ENCODE measurements at places on chromosomes 11 and 22.

- DNase-seq, result no peak
Measured at GRCh38 chr11:128455766-128456165, 131.6 kb downstream of the ETS1 start.

DNA sequence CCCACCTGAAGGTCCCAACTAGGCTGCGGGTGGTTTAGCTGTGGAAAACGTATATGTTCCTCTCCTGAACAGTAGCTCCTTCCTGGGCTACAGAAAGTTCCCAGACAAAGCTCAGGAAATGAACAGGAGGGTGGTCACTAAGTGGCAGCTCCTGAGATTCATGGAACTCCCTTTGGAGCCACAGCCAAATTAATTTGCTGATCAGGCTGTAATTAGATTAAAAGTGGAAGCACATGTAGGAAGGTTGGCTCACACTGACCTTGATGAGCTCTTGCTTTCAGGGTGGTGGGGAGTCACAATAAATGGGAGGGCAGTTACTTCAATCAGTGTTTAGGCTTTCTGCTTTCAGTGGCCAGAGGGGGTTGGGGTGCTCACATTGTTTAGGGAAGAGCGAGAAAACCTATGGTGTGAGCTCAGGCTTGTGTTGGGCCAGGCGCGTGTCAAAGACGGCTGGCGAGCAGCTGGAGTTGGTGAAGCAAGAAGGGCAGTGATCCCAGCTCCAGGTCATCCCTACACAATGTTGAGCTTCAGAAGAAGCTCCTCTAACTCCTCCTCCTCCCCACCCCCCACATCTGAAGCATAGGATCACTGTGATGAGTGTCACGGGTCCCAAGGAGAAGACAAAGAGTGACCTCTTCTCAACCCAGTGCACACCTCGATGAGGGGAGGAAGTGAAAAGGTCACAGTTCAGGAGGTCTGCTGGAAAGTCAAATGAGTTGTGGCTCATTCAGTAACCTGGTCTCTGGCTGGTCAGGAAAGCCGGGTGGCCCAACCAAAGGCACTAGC is 42.5 kb downstream of the CLPB start:
- no peak for DNase-seq

- no peak for DNase-seq
Measured at GRCh38 chr11:128593281-128593680, 5.9 kb upstream of the ETS1 start.

GRCh38 chr11:76325185-76325584 is 55.7 kb downstream of the THAP12 start:
- no peak for DNase-seq

GRCh38 chr11:20739577-20739976 is 70.2 kb downstream of the NELL1 start:
- DNase-seq, result no peak

GRCh38 chr11:72821221-72821919 is 7.2 kb downstream of the ATG16L2 start:
- DNase-seq, result no peak

- no peak for DNase-seq
Measured at GRCh38 chr11:127804747-127805400, 782.5 kb downstream of the ETS1 start.

- no peak for DNase-seq
Measured at GRCh38 chr11:125489166-125489565, 6.9 kb downstream of the FEZ1 start.

DNA sequence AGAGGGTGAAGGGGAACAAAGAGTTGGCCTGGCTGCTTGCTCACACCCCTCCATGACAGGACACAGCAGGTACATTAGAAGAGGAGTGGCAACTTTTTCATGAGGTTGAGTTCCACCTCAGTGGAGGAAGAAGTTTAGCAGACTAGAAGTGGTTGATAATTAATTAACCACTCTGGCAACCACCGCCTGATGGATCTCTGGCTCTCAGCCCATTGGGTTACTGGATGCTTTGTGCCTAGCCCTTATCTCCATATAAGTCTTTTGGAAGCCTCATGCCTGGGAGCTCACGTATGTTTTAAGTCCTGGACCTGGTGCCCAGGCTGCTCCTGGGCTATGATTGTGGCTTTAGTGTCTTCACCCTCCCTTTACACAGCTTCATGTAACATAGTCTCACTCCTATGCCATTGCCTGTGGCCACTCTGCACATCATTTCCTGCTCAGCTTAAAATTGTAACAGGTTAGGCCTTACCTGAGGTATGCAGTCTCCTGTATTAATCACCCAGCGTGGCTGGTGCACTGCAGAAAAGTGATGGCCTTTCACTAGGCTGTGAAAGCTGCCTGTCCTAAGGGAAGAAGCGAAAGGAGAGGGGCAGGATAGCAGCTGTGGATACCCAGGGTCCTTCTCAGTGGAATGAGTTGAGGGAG is 72.7 kb upstream of the CRTAM start:
- DNase-seq, result no peak

- no peak for DNase-seq
Measured at GRCh38 chr11:67776852-67777520, 102.6 kb upstream of the ALDH3B2 start.

- DNase-seq, result peak; percentile 65
Measured at GRCh38 chr22:26756675-26757293, 99.4 kb downstream of the MIAT start.

GRCh38 chr11:27246925-27247324 is 116.1 kb downstream of the CCDC34 start:
- DNase-seq, result no peak

DNA sequence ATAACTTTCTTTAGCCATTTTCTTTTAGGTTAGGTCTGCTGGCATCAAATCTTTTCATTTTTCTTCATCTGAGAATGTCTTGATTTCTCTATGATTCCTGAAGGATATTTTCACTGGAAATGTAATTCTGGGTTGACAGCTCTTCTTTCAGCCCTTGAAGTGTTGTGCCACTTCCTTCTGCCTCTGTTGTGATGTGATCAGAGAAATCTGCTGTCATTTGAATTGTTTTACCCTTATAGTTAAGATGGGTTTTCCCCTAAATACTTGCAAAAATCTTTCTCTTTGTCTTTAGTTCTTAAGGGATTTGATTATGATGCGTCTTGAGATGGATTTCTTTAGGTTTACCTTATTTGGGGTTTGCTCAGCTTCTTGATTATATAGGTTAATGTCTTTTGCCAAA is 23.0 kb downstream of the USP47 start:
- DNase-seq, result no peak

- peak; percentile 74 for DNase-seq
Measured at GRCh38 chr11:83819931-83820549, 533.9 kb upstream of the CCDC90B start.

DNA sequence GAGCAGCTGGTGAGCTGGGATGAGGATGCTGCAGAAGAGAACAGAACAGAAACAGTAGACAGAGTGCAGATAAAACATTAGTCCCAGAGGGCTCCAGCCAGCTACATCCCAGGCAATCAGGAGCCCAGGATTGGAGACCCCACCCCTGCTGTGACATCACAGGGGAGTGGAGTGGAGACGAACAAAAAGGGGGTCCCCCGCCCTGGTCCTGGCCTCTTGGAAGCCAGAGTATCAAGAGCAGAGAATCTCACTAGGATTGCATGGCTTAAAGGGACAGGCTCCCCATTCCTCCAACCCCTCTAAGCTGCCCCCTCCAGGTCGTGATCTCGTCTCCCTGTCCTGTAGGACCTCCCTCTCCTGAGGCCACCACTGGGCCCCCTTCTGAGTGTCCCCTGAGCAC is at the start of gene P2RX3:
Gene P2RX3 (plus strand): TSS at position 211 of the 400 bp plus-strand sequence. CDS start 199 bp downstream, outside the sequence.
- DNase-seq, result no peak

GRCh38 chr11:60634126-60634525 is 65.3 kb upstream of the MS4A8 start:
- DNase-seq, result no peak

DNA sequence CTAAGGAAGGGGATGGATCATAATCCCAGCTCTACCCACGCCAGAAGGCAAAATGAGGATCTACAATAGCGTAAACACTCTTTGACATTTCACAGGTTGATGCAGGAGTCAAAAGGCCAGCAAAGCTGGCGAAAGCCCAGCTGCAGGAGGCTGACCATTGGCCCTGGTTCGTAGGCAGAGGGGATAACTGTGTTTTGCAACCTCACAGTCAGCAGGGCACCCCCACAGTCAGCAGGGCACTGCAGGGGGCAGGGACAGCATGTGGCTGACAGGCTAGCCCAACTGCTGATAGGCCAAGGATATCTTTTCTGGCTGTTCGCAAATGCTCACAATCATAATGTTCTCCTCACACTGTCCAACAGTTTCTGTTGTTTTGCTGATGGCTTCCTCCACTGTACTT is 372.7 kb downstream of the BUD13 start:
- no peak for DNase-seq

DNA sequence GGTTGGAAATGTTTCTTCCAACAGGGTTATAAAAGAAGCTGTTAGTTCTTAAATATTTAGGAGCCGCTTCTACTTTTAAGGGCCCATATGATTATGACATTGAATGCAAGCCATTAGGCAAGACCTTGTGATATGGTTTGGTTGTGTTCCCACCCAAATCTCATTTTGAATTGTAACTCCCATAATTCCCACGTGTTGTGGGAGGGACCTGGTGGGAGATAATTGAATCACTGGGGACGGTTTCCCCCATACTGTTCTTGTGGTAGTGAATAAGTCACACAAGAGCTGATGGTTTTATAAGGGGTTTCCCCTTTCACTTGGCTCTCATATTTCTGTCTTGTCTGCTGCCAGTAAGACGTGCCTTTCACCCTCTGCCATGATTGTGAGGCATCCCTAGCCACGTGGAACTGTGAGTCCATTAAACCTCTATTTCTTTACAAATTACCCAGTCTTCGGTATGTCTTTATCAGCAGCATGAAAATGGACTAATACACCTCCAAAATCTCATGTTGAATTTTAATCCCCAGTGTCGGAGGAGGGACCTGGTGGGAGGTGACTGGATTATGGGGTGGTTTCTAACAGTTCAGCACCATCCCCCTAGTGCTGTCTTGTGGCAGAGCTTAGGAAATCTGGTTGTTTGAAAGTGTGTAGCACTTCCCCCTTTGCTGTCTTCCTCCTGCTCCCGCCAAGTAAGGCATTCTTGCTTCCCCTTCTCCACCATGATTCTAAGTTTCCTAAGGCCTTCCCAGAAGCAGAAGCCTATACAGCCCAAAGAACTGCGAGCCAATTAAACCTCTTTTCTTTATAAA is 4.3 kb downstream of the CD59 start:
- DNase-seq, result no peak

- no peak for DNase-seq
Measured at GRCh38 chr22:46463435-46464227, 73.8 kb downstream of the CELSR1 start.

DNA sequence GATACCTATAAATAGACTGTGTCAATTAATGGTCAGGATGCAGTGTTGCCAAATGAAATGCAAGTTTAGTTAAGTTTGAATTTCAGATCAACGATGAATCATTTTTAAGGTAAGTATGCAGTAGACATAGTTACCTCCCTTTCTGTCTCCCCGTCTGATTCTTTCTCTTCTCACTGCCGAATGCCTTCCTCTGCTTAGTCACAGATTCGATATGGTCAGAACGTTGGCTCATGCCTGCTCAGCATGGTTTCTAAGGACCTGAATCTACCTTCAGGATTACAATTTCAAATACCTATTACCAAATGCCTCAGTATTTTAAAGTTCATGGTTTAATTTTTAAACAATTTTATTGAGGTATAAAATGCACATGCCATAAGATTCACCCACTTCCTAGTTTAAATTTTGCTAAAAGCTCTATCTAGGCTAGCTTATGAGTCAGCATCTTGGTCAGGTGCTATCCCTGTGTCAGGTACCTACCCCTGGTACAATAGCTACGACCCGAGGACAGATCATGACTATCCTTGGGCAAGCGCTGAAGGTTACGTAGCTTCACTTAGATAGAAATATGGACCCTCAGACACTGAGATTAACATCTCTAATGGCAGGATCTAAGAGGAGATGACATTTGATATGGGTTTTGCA is 78.2 kb upstream of the SPON1 start:
- DNase-seq, result no peak

DNA sequence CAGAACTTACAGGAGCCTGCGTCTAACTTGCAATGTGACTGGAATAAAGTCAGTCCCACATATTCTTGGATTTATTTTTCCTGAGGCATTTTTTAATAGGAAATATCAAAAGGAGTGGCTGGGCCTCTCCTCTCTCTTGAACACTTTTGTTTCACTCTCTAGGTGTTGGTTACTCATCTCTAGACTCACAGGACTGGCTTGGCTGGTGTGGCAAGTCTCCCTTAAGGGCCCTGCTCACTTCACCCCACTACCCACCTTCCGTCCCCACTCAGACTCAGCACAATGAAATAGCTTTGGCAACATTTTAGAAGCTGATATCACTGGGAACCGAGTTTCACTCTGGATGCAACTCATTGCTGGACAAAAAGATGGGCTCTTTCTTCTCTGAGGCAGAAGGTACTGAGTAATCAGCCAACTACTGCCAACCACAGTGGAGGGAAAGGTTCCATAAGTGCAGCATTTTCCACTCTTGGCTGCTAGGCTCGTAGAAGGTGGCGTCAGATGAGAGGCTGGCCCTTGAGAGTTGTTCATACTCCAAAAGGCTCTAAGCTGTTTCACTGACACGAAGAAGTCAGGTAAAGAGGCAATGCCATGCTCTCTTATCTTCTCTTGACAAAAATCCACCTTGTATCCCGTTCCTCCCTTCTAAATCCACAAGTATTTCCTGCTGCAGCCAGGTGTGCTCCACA is 390.6 kb downstream of the SOX6 start:
- DNase-seq, result no peak

DNA sequence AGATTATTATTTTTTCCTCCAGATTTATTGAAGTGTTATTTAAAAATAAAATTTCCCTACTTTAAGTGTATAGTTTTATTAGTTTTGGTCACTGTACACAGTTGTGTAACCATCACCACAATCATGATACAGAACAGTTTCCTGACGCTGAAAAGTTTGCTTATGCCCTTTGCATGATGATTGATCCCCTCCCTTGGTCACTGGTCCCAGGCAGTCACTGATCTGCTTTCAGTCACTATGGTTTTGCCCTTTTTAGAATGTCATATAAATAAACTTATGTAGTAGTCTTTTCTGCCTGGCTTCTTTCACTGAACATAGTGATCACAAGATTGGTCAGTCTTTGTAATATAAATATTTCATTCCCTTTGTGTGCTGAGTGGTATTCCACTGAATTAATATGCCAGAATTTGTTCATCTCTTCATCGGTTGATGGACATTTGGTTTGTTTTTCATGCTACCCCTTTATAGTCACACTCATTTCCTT is 140.6 kb downstream of the SWAP70 start:
- DNase-seq, result no peak

DNA sequence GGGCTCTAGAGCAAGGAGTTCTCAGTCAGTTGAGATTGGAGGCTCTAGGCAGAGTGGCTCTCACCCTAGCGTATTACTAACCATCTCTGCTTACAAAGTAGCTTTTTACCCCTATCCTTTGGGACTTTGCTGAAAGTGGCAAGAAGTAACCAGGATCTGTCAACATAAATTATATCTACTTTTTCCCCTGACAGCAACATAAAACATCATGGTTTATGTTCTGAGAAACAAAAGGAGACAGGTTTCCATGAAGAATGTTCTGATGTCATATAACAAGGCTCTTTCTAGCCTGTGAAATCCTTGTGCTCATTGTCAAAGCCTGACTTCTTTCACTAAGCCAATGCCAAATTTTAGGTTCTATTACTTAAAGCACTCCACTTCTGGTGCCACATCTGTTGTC is 7.2 kb upstream of the EIF3M start:
- DNase-seq, result no peak

GRCh38 chr11:71574418-71574817 is 8.3 kb downstream of the KRTAP5-11 start:
- DNase-seq, result no peak

All from foreskin fibroblast (primary cell).